ENCODE measurements at places on chromosomes 16 and 17. TPM values are rescaled to one million over a fixed set of nuclear protein-coding genes. Genes with fewer than 3 reads are reported as not detected.

DNA sequence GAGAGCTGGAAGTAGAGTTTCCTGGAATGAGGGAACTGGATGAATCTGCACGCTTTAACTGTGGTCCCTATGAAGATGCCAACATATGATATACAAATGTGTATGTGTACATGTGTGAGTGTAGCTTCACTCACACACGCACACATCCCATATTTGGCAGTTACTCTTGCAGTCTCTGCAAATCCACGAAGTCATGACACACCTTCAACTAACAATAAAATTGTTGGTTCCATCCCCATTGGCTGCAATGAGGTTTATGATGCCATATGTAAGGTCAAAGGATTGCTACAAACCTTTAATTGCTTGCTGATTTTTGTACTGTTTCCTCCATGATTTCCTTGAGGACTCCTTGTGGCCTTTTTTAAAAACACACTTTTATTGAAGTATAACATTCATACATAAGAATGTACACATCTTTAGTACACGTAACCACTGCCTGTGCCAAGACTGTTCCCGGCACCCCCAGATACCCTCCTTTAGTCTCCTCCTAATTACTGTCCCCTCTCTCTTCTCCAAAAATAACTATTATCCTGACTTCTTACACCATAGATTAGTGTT, 22.0 kb downstream of the MYO1D start:
- no peaks in the 10 kb centered on the region for H3K36me3 ChIP-seq
- no peaks in the 10 kb centered on the region for H3K4me1 ChIP-seq
- no peaks in the 10 kb centered on the region for H3K27me3 ChIP-seq
- DNase-seq, result no peak

DNA sequence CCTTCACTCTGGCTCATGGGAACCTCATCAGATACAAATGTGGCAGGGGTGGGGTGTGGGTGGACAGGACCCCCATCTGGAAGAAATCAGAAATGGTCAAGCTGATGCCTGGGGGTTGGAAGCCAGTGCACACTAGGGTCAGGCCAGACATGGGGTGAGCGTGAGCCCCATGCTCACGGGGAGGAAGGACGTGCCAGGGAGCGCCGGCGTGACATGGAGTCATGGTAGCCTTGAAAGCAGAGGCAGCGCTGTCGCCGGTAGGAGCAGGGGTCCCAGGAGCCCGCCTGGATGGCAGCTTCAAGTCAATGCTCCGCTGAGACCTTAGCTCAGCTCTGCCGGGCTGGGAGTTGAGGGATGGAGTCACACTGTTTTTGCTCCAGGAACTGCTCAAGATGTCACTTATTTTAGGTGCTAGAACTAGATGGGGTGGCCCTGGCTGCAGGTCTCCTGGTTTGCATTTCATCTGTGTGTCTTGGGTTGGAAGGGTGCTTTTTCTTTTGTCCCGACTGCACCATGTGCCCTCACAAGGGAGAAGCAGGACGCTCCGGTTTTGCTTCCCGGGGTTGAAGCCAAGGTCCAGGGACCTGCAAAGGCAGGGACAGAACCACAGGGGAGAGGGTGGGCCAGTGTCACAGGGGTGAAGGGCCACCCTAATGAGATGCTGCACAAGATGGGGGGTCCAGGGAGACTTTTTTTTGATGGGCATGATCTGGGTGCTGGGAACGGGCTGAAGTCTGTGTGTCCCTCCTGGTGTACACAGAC, 51.4 kb downstream of the USP22 start:
- no peaks in the 10 kb centered on the region for H3K27me3 ChIP-seq
- no peaks in the 10 kb centered on the region for H3K36me3 ChIP-seq
- no peak overlapping the region for H3K27ac ChIP-seq

- H3K27me3 ChIP-seq, result no peaks in the 10 kb centered on the region
- H3K27ac ChIP-seq, result no peak overlapping the region
- no peak overlapping the region for H3K4me3 ChIP-seq
- no peak for DNase-seq
Measured at GRCh38 chr16:7350806-7351205, 18.2 kb downstream of the RBFOX1 start.

DNA sequence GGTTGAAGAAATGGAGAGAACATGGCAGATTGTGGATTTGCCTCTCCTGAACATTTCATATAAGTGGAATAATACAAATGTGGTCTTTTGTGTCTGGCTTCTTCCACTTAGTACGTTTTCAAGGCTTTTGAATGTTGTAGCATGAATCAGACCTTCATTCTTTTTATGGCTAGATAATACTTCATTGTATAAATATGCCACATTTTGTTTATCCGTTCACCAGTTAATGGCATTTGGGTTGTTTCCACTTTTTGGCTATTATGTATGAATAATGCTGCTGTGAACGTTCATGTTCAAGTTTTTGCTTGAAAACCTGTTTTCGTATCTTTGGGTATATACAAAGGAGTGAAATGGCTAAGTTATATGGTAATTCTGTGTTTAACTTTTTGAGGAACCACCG, 130.4 kb downstream of the TANC2 start:
- no peaks in the 10 kb centered on the region for H3K4me1 ChIP-seq
- H3K27me3 ChIP-seq, result no peaks in the 10 kb centered on the region
- DNase-seq, result no peak

GRCh38 chr16:85955566-85955965, 56.6 kb downstream of the IRF8 start:
- no peaks in the 10 kb centered on the region for H3K27me3 ChIP-seq

GRCh38 chr17:13688716-13689115, 87.0 kb upstream of the HS3ST3A1 start:
- no peak overlapping the region for H3K4me3 ChIP-seq
- no peak for DNase-seq
- H3K27ac ChIP-seq, result no peak overlapping the region
- no peaks in the 10 kb centered on the region for H3K36me3 ChIP-seq

DNA sequence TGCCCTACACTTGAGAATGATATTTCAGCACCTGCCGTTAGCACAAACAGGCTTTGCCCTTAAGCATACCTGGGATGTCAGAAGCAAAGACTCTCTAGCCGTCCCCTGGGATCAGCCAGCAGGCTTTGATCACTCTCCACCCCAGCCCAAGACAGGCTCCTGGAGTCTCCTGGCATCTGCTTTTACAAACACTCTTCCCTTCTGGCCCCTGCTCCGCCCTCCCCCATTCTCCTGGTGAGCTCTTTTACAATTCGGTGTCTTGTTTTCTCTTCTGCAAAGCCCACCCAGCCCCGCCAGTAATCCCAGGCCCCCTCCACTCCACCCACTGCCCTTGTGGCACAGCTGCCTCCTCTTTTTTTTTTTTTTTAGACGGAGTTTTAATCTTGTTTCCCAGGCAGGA, 50.4 kb downstream of the KATNIP start:
- H3K27me3 ChIP-seq, result no peaks in the 10 kb centered on the region
- DNase-seq, result no peak
- no peaks in the 10 kb centered on the region for H3K4me1 ChIP-seq
- H3K27ac ChIP-seq, result no peak overlapping the region

Gene HBA2
- 53.4 TPM for total RNA-seq

Gene KRT33B
- total RNA-seq, result not detected
